Activated CD4-positive, alpha-beta memory T cell treated with anti-CD3 and anti-CD28 coated beads for 36 hours (primary cell): ENCODE measurements at places on chromosomes 3 and 15. TPM values are rescaled to one million over a fixed set of nuclear protein-coding genes. Genes with fewer than 3 reads are reported as not detected.

LRRK1 gene
- total RNA-seq = 0.41 TPM

- DNase-seq = no peak
- no peak overlapping the region for H3K4me3 ChIP-seq
- no peaks in the 10 kb centered on the region for H3K27me3 ChIP-seq
Measured at GRCh38 chr3:54137311-54137710, 15.0 kb downstream of the CACNA2D3 start.

- no peak for DNase-seq
- no peaks in the 10 kb centered on the region for H3K36me3 ChIP-seq
- peaks cover 60% of the 10 kb centered on the region for H3K4me1 ChIP-seq
- H3K27me3 ChIP-seq = no peaks in the 10 kb centered on the region
Measured at GRCh38 chr3:195185583-195185982, 85.4 kb downstream of the XXYLT1 start.

DNA sequence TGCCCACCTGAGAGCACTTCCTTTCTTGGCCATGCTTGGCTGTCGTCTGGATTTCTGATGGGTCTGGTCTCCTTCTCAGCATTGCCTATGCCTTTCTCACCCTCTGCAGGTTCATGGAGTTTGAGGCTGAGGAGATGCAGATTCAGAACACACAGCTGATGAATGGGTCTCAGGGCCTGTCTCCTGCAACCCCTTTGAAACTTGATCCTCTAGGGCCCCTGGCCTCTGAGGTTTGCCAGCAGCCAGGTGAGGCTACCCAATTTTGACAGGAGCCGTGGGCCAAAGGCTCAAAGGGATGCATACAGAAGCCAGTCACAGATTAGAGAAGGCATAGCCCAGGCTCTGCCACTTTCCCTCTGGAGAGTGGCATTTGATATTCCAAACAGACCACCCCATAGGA is 10.5 kb downstream of the NUTM1 start:
- H3K27ac ChIP-seq = no peak overlapping the region
- no peak overlapping the region for H3K4me3 ChIP-seq
- peaks cover 4% of the 10 kb centered on the region for H3K36me3 ChIP-seq
- H3K4me1 ChIP-seq = no peaks in the 10 kb centered on the region
- DNase-seq = no peak

DNA sequence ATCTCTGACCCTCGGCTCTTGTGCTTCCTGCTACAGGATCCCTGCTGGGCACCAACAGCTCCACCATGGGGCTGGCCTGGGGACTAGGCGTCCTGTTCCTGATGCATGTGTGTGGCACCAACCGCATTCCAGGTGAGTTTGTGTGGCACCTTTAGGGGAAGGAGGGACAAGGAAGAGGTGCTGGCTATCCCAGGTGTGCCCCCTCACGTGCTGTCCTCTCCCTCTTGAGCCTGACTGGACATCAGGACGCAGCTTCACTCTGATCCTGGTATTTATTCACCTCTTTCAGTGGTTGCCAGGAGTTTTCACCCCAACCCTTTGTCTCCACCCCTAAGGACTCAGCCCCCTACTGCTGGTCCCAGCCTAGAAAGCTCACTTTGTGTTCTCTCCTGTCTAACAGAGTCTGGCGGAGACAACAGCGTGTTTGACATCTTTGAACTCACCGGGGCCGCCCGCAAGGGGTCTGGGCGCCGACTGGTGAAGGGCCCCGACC is 960 bp downstream of the THBS1 start:
- H3K4me3 ChIP-seq = peak overlapping the region; percentile 30
- H3K27ac ChIP-seq = no peak overlapping the region
- peaks cover 41% of the 10 kb centered on the region for H3K27me3 ChIP-seq
- H3K4me1 ChIP-seq = peaks cover 14% of the 10 kb centered on the region
- DNase-seq = peak; percentile 18
- H3K36me3 ChIP-seq = no peaks in the 10 kb centered on the region
